ENCODE measurements at places on chromosomes 5 and 9.

DNA sequence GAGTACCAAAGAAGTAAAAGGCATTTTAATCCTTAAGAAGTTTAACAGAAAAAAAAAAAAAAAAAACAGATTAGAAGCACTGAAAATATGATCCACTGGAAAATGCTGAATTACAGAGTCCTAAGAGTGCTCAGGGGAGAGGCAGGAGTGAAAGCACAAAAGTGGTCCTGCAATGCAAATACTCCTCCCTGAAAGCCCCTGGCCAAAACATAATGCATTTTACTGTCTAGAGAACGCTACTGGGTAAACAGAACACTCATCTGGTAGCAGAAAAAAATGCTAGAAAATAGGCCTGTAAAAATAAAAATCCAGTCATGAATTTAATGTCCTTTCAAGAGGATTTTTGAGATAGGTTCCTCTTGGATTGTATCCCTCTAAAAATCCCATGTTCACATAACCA lies 81.9 kb downstream of the ADAMTS12 start:
- DNase-seq = no peak

GRCh38 chr9:119533504-119533903 lies 164.3 kb upstream of the BRINP1 start:
- no peak for DNase-seq

- no peak for DNase-seq
Measured at GRCh38 chr5:40074826-40075225, 604.9 kb upstream of the PTGER4 start.

DNA sequence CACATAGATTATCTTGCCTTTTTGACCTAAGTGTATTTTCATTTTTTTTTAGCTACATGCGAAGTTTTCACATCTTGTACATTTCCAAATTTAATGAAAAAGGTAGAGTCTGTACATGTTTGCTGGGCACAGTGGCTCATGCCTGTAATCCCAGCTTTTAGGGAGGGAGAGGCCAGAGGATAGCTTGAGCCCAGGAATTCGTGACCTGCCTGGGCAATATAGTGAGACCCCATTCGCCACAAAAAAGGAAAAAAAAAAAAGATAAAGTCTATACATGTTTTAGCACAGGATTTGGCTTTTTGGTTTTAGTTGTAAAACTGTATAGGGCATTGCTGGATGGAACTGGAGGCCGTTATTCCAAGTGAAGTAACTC lies 28.8 kb downstream of the RAI14 start:
- DNase-seq = no peak

DNA sequence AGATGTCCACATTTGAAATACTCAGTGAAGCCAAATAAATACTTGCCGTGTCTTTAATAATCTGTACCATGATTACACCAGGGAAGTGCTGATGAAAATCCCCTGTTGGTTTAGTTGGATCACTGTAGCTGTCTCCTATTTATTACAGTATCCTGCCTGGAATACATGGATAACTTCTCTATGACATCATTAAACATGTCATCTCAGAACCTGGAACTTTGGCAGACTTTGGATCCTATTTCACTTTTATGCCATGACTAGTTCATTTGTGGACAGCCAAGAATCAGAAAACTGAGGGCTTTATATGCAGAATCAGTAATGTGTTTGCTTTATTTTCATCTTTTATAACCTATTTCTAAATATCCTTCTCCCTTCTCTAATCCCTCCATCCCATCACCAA lies at the start of gene TXNDC8:
TXNDC8 (minus strand) TSS at position 137 of the 400 bp plus-strand sequence.
- DNase-seq = peak; percentile 49

- DNase-seq = no peak
Measured at GRCh38 chr9:125433461-125434011, 171.9 kb downstream of the GAPVD1 start.

DNA sequence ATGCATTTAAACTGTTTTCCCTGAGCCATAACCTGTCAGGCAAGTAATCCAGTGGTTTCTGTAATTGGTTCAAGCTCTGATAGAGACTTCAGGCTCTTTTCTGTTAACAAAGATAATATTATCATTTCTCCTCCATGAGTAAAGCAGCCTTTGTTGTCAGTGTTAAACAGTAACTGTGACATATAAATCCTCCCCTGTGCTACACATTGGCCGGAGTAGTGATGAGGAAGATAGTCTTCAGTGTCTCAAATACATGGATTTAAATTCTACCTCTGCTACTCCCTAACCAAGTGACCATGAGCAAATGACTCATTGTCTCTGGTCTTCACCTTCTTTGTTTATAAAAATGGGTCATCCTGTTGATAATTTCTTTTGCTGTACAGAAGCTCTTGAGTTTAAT lies 615.5 kb upstream of the CHD1 start:
- no peak for DNase-seq
